HepG2 (cell line): ENCODE measurements at places on chromosomes 7 and 10.
A peak's percentile ranks its signal among the peaks of the same experiment; 100 is the strongest.

- peak; percentile 3 for DNase-seq
Measured at GRCh38 chr10:63866747-63867140, 345.5 kb downstream of the REEP3 start.

DNA sequence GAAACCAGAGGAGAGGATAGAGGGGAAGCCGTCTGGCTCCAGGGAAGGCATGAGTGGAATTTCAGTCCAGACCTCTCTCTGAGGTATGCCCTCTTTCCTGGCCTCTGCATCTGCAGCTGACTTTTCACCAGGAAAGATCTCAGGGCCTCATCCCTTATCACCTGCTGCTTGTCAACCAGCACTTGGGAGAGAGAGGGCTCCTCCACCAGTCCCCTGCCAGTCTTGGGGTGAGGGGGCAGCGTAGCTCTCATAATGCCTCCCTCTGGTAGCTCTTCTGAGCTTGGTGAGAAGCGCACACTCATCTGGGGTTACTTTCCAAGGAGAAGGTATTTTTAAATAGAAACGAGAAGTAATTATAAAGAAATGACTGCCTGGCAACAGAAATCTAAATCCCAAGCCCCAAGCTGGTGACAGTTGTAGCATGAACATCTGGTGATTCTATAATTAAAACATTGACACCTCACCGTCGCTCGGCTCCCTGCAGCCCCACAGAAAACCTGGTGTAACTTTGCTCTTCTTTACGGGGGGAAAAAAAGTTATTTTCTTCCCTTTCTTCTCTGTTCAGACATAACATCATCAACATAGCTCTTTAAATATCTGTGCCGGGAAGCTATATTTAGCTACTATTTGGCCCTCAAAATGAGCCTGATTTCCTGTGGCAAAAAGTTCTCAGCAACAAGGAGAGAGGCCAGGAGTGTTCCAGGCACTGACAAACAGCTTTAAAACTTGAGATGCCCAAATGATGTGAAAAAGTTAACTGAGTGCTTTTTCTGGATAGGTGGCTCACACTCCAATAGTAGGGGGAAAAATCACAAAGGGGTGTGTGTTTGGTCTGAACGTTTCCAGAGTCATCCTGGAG, 26.9 kb downstream of the HIP1 start:
- DNase-seq, result no peak

DNA sequence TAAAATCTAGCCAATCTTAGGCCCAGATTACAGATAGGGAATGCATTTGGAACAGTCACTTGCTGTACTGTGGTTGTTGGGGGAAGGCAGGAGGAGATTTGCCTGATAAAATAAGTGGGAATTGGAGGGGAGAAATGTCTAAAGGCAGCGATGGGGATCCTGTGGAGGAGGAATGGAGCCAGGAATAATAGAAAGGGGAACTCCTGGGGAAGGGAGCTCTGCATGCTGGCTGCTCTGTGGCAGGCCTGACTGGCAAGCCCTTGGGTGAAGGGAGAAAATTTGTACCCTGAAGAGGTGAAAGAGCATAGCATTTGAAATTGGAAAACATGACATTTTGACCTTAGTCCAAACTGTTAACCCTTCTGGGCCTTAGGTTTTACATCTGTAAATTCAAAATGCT, 13.7 kb downstream of the MMP21 start:
- no peak for DNase-seq

DNA sequence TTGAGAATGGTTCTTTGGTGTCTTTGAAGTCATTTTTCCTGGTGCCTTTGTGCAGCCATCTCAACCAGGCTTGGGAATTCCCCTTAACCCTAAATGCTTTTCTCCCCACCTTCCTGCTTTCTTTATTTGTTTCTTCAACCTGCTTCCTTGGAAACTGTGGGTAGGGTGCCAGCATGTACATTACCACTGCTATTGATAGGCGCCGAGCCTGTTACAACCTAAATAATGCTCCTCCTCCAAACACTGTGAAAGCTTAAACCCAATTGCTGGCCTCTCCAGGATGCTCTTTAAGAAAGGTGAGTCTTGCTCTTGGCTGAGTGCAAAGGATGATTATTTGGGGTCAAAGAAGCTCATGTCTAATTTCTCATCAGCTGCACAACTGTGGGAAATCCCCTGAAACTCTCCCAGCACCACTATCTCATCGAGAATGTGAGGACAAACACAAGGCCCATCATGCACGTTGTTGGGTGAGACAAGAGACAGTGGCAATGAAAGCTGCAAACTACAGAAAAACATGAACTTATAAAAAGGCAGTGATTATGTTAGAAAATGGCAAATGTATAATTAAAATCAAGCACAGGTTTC, 285.5 kb upstream of the IGFBP3 start:
- no peak for DNase-seq

DNA sequence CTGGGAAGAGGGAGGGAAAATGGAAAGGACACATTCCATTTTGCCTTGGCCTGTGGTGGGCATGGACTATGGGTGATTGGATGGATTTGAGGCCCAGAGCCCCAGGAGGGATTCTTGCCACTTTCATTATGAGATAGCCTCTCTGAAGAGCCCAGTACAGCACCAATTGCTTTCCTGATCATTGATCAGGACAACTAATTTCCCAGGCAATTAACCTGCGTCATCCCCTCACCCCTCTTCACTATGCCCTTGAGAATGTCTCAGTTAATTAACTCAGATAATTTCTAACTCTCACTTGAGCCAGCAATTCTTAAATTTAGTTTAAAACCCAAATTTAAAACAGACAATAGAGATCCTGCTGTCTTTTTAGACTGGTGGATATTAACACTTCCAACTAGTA, 13.5 kb upstream of the PLEKHA1 start:
- no peak for DNase-seq

DNA sequence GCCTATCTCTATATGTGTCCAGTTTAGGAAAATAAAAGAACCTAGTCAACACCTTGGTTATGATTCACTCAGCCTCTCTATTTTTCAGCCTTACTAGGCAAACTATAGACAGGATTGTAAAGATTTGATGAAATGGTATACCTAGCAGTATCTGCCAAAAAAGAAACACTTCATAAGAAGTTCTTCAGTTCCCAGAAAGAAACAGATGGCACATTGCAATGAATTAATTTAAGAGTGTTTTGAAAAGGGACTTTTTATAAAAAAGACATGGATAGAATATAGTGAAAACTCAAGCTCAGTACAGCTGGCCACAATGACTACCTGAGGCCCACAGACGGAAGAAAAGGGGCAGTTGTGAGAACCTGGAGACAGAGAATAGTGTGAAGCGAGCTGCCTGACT, 40.6 kb upstream of the RTKN2 start:
- DNase-seq, result no peak

- no peak for DNase-seq
Measured at GRCh38 chr10:107442035-107442505, 277.6 kb upstream of the SORCS1 start.

GRCh38 chr10:56104487-56104886, 256.6 kb downstream of the ZWINT start:
- DNase-seq, result no peak

- peak; percentile 53 for DNase-seq
Measured at GRCh38 chr7:95723583-95724180, 48.7 kb upstream of the DYNC1I1 start.

DNA sequence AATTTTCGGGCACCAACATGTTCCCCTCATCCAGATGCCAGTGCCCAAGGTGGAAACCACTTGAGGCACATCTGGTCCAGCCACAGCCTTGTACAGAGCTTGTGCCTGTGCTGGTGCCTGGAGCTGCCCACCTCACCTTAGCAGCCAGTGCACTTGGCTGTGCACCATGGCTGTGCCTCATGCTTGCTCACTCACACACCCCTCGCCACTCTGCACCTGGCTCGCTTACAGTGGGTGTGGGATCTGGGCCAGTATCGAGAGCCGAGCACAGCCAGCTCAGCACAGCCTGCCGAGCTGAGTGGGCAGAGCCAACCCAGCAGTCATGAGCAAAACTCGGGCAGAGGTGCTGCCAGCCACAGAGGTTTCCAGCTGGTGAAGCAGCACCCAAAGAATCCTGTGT, 139.9 kb upstream of the NUPR2 start:
- DNase-seq, result no peak
